ENCODE measurements at places on chromosomes 12 and 14. TPM values are rescaled to one million over a fixed set of nuclear protein-coding genes. Genes with fewer than 3 reads are reported as not detected.

GRCh38 chr12:124921200-124922031, 7.0 kb upstream of the UBC start:
- H3K4me1 ChIP-seq = peaks cover 69% of the 10 kb centered on the region
- peak overlapping the region; percentile 76 for H3K4me3 ChIP-seq
- H3K27ac ChIP-seq = peak overlapping the region; percentile 99
- H3K36me3 ChIP-seq = peaks cover 3% of the 10 kb centered on the region

GRCh38 chr14:76121089-76121748, 30.5 kb upstream of the GPATCH2L start:
- no peaks in the 10 kb centered on the region for H3K27me3 ChIP-seq
- no peak overlapping the region for H3K4me3 ChIP-seq
- no peak overlapping the region for H3K27ac ChIP-seq

The RFX4 gene
- total RNA-seq = not detected

- no peaks in the 10 kb centered on the region for H3K4me1 ChIP-seq
- peaks cover 15% of the 10 kb centered on the region for H3K36me3 ChIP-seq
- H3K27me3 ChIP-seq = no peaks in the 10 kb centered on the region
- H3K27ac ChIP-seq = no peak overlapping the region
- H3K4me3 ChIP-seq = no peak overlapping the region
These were observed 218.2 kb downstream of the ANO6 start for GRCh38 chr12:45434094-45434493.

DNA sequence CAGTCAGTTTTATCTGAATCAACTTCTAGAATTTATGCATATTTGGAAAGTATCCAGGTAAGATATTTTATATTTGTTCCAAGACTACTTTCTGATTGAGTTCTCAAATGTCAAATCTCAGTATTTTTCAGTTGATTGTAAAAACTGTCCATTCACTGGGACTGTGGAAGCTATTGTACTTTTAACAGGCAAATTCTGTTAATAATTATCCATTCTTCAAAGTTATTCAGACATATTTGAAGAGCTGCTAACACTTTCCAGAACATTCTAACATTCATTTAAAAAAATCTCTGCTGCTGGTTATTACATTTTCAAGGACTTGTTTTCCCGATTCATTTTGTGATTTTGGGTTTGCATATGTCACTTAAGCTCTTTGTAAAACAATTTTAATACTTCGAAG, 59.7 kb downstream of the PIK3C2G start:
- H3K4me3 ChIP-seq = no peak overlapping the region
- H3K27ac ChIP-seq = no peak overlapping the region
- no peaks in the 10 kb centered on the region for H3K36me3 ChIP-seq
- H3K4me1 ChIP-seq = no peaks in the 10 kb centered on the region

GRCh38 chr12:97903356-97903755, 440.8 kb downstream of the RMST start:
- no peaks in the 10 kb centered on the region for H3K36me3 ChIP-seq

The SERPINA1 gene
- total RNA-seq = not detected

GRCh38 chr12:51889216-51890132, 1.6 kb downstream of the ANKRD33 start:
- H3K4me1 ChIP-seq = peaks cover 17% of the 10 kb centered on the region
- H3K36me3 ChIP-seq = no peaks in the 10 kb centered on the region
- H3K27me3 ChIP-seq = peaks cover 5% of the 10 kb centered on the region
- no peak for DNase-seq
- H3K27ac ChIP-seq = no peak overlapping the region

Measured in activated CD8-positive, alpha-beta T cell treated with anti-CD3 and anti-CD28 coated beads, Interleukin-2, amount 10 ng/mL, durations not matched to agents 7 days and 5 days (primary cell).